ENCODE measurements at places on chromosomes 6 and 20.

- no peak for DNase-seq
Observed at GRCh38 chr20:44450903-44451450, 24.7 kb upstream of the TTPAL start.

DNA sequence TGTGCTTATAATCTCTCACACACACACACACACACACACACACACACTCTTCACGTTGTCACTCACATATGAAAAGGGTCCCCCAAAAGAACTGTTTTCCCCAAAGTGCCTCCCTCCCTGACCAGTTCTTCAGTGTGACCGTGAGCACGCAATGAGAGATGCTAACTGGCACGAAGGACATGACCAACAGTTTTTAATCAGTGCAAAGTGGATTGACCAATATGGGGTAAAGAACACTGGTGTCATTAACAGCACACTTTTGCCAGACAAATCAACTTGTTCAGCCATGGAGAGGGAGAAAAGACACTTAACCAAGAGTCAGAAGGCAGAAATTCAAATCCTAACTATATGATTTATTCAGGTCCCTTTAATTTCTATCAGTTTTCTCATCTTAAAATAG, 15.0 kb downstream of the EXOC2 start:
- no peak for DNase-seq

- DNase-seq = no peak
Observed at GRCh38 chr6:73290435-73290834, 27.4 kb upstream of the KHDC1 start.

GRCh38 chr6:91822581-91822980, 1235.7 kb upstream of the MAP3K7 start:
- DNase-seq = no peak

GRCh38 chr6:155915651-155916050, 460.0 kb upstream of the NOX3 start:
- no peak for DNase-seq

- DNase-seq = no peak
Observed at GRCh38 chr6:7878401-7878964, 32.1 kb downstream of the TXNDC5 start.

DNA sequence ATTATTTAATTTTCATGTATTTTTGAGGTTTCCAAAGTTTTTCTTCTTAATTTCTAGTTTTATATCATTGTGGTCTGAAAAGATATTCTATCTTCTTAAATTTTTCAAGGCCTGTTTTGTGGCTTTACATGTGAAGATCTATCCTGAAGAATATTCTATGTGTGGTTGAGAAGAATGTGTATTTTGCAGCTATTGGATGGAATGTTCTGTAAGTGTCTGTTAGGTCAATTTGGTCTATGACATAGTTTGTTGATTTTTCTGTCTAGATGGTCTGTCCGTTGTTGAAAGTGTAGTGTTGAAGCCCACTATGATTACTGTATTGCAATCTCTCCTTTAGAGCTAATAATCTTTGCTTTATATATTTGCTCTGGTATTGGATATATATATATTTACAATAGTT, 125.7 kb downstream of the CRYBG1 start:
- DNase-seq = peak; percentile 85

- DNase-seq = no peak
Observed at GRCh38 chr20:20217621-20218020, 150.3 kb upstream of the INSM1 start.

Data from iris pigment epithelial cell (primary cell).